CD4-positive, alpha-beta T cell treated with Interleukin-1 beta for 1 hour (primary cell): ENCODE measurements at places on chromosomes 16 and 17.

DNA sequence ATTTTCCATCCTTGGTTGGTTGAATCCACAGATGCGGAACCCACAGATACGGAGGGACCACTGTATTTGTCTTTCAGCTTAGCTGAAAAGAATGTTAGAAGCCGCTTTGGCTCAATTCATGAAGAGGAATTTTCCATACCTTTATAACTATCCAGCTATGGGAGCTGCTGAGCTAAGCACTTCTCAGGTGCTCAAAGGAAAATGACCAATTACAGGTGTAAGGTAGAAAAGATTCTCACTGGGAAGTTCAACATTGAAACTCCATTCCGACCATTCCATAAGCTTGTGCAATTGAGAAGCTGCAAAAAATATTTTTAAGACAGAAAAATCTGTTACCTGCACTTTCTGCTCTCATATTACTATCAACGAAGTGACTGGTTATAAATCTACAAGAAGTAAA, 2.7 kb downstream of the AHSP start:
- no peak for DNase-seq

DNA sequence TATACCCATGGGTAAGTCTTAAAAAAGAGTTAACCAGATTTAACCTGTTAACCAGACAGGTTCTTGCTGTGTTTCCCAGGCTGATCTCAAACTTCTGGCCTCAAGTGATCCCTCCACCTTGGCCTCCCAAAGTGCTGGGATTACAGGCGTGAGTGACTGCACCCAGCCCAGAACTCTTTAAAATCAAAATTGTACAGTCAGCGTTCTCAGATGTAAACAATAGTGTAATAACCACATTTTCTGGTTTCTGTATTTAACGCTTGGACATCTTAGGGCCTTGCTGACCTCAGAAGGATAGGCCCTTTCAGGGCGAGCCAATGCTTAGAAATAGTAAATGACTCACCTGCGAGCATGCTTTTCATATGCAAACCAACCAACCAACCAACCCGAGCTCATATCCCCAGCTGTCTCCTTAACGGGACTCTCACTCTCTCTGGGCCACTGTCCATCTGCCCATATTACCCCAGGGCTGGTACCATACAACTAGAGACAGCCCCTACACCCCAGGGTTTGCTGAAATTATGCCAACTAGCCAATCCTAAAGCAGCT, 415.0 kb upstream of the XYLT1 start:
- DNase-seq: no peak

DNA sequence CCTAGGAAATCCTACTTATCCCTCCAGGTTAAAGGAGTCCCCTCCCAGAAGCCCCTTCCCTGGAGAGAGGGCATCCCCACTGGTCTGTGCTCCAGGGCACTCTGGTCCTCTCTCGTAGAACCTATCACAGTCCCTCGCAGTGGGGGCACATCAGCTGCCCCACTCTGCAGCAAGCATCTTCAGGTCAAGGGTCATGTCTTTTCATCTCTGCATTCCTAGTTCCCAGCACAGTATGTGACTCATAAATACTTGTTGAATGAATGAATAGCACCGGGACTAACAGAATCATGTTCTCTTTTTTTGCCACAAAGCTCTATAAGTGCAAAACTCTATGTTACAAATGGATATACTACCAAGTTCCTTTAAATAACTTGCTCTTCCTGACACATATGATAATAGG, 36.0 kb downstream of the RNF157 start:
- no peak for DNase-seq

DNA sequence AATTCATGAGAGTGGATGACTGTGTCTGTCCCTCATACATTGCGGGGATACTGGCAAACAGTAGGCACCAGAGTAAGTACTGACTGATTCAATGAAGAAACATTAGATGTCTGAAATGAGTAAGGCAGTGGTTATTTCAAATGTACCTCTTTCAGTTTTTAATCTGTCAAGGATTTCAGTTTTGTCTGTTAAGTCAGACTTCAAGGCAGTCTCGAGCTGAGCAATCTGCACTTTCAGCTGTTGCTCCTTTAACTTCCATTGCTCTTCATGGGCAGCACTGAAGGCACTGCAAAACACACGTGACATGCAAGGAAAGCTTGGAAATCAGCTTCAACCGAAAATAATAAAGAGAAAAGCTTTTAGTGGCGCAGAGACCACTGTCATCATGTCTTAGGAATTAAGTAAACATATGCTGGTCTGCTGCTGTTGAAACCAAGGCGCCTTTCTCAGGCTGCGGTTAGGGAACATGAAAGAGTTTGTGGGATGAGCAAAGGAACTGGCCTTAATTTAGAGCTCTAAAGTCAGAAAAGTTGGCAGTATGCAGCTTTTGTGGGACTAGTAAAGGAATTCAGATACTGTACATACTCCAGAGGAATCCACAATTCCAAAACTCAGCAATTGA, 38.8 kb downstream of the RPGRIP1L start:
- DNase-seq: no peak

GRCh38 chr16:81174644-81175324, 63.7 kb upstream of the BCO1 start:
- no peak for DNase-seq

GRCh38 chr17:58338841-58339754, 10.5 kb upstream of the TSPOAP1 start:
- peak; percentile 44 for DNase-seq

GRCh38 chr17:59892924-59893675, at the start of the genes RPS6KB1 and TUBD1:
TSS of gene RPS6KB1 (plus strand) at chr17:59893121. CDS start at chr17:59893185, 64 bp downstream.
TSS of gene TUBD1 (minus strand) at chr17:59892943. CDS start at chr17:59891002, 1,941 bp downstream.
- peak; percentile 99 for DNase-seq

DNA sequence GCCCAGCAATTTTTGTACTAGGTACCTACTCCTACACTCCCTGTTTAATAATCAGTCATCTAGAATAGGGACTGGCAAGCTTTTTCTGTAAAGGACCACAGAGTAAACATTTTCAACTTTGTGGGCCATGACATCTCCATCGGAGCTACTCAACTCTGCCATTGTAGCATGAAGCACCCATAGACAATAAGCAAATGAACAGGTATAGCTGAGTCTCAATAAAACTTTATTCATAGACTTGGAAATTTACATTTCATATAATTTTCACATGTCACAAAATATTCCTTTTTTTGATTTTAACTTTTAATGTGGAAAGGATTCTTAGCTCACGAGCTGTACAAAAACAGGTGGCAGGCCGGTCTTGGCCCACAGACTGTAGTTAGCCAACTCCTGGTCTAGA, 345.8 kb downstream of the SOX9 start:
- no peak for DNase-seq

DNA sequence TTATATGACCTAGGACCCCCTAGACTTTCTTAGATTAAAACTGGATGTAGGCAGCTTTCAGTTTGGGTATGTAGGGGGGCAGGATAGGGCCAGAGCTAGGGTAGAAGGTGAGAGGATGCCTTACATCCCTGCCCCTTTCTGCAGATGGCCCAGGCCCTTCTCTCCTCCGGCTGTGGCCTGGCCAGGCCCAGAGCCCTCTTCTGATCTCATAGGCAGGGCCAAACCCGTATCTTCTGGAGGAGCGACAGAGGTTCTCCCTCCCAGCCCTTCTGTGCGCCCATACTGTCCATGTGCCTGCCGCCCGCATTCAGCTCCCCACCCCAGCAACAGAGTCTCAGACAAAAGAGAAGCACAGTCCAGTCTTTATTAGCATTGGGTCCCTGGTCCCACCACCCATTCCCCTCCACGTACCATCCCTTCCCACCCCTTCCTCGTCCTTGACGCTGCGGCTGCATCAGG, 2.0 kb upstream of the TSPOAP1 start:
- no peak for DNase-seq

- no peak for DNase-seq
Observed at GRCh38 chr17:74290340-74290739, 16.3 kb downstream of the DNAI2 start.

DNA sequence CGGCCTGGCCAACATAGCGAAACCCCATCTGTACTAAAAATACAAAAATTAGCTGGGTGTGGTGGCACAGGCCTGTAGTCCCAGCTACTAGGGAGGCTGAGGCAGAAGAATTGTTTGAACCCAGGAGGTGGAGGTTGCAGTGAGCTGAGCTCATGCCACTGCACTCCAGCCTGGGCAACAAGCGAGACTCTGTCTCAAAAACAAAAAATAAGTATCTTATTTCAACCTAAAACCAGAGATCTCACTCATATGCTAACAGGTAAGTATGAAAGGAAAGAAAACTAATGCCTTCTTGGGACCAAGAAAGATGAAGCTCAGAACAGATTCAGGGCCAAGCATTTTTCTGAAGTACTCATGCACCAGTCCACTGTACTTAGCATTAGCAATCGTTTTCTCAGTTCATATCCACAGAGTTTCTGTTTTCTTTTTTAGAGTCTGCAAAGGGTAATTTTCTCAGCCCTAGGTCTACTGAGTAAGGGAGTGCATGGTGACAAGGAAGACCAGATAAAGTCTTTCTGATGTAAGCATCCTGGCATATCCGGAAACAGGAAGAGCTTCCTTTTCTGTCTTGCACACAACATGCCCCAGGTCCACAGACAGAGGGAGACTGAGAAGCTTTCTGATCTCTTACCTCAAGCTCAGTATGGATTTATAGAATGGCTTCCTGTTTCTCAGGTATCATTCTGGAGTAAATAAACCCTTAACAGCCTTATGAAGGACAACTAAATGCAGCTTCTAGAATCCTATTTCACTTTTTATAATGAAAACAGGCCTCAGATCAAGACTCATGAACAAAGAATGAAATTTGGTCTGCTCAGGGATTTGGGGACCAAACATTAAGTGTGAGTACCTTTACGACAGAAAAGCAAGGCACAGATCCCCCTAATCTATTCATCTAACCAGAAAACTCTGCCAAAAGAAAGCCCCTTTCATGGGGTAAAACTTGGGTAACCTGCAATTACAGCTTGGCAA, 38.7 kb upstream of the FOXJ1 start:
- DNase-seq: peak; percentile 63

DNA sequence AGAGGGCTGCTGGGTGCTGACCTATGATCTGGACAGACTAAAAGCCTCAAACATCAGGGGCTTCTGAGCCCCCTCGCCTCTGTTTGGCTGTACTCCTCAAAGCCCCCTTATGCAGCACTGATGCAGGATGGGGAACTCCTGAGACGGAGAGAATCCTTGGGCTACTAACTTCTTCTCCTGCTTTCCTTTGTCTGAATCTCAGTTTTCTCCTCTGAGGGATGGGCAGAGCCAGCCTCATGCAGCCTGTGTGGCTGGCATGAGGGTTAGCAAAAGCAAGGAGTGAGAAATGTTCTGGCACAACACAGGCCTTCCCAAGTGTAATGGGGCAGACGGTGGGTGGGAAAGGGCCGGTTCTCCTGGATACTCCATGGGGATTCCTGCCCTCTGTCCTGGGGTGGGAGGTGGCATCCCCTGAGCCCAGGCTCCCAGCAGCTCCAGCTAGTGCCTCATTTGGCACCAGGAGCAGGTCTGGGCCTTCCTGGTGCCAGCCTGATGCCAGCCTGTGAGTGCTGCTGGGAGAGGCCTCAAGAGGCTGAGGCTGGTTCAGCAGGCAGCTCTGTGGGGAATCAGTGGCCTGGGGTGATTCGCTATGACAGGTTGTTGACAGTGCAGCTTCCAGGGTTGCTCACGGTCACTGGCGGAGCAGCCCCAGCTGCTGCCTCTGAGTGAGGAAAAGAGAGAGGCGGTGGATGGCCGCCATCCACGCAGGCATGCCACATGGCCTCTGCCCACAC, 4.0 kb upstream of the BRD7 start:
- DNase-seq: no peak

GRCh38 chr17:55518510-55518909, 7.3 kb upstream of the SMIM36 start:
- DNase-seq: no peak

GRCh38 chr16:9797306-9797705, 384.9 kb downstream of the GRIN2A start:
- no peak for DNase-seq

- no peak for DNase-seq
Observed at GRCh38 chr16:27127308-27127707, 60.6 kb downstream of the C16orf82 start.

GRCh38 chr17:10156948-10157607, 41.3 kb downstream of the GAS7 start:
- peak; percentile 76 for DNase-seq

DNA sequence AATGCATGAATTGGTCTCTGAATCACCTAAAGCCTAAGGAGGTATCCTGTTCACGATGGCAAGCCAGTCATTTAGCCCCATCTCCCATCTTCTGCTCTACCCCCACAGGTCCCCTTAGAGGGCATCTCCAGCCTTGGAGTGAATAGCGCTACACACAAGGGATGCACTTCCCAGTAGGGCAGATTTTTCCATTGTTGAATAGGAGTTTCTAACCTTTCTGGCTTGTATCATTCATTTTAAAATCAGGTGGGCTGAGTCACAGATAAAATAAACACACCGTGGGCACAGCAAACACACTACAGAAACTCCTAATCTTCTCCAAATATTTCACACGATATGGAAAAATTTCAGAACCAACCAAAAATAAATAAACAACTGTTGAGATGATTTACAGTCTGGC, 201.2 kb upstream of the NOG start:
- DNase-seq: no peak

GRCh38 chr17:72901657-72902056, 190.8 kb downstream of the SLC39A11 start:
- DNase-seq: no peak

- peak; percentile 61 for DNase-seq
Observed at GRCh38 chr17:28949185-28950016, 1.9 kb downstream of the PHF12 start.

GRCh38 chr17:57724026-57724728, 20.9 kb downstream of the CCDC182 start:
- DNase-seq: no peak

DNA sequence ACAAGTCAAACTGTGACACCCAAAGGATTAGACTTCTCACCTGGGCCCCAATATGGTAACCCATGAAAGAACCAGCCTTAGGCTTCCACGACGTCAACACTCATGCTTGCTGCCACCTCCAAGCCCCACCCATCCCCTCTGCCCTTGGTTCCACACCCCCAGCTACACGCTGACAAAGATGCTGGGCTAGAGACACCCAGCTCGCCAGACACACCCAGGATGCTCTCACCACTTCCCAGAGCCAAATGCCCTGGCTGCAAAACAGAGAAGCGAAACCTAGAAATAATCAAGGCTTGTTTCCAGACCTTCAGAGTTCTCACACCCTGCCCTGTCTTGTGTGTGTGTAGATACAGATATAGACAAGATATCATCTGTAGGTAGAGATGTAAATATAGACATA, 26.0 kb upstream of the ADCY9 start:
- DNase-seq: peak; percentile 72

- no peak for DNase-seq
Observed at GRCh38 chr17:27628376-27628775, 2.6 kb upstream of the LGALS9 start.

GRCh38 chr17:34442387-34443111, 79.5 kb upstream of the CCL1 start:
- DNase-seq: no peak

- no peak for DNase-seq
Observed at GRCh38 chr16:83021746-83022145, 395.0 kb downstream of the CDH13 start.

DNA sequence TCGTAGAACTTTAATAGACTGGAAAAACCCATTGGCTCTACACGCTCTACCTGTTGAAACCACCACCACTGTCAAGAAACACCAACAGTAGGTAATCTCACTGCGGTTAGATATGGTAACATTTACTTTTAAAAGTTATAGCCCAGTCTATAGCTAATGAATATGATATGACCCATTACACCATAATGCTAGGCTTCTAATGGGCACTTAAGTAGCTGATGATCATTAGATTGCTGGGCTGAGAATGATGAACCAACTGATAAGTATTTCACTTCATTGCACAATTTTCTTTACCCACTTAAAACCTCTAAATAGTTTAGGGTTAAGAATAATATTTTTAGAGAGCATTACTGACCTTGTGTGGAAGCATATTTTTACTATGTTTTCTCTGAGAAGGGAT, 788.9 kb upstream of the CA10 start:
- DNase-seq: no peak

- no peak for DNase-seq
Observed at GRCh38 chr16:85445779-85446222, 167.3 kb upstream of the GSE1 start.

- DNase-seq: peak; percentile 17
Observed at GRCh38 chr17:51200295-51200694, 34.1 kb downstream of the NME2 start.
